ENCODE measurements at places on chromosomes 5 and 9.

DNA sequence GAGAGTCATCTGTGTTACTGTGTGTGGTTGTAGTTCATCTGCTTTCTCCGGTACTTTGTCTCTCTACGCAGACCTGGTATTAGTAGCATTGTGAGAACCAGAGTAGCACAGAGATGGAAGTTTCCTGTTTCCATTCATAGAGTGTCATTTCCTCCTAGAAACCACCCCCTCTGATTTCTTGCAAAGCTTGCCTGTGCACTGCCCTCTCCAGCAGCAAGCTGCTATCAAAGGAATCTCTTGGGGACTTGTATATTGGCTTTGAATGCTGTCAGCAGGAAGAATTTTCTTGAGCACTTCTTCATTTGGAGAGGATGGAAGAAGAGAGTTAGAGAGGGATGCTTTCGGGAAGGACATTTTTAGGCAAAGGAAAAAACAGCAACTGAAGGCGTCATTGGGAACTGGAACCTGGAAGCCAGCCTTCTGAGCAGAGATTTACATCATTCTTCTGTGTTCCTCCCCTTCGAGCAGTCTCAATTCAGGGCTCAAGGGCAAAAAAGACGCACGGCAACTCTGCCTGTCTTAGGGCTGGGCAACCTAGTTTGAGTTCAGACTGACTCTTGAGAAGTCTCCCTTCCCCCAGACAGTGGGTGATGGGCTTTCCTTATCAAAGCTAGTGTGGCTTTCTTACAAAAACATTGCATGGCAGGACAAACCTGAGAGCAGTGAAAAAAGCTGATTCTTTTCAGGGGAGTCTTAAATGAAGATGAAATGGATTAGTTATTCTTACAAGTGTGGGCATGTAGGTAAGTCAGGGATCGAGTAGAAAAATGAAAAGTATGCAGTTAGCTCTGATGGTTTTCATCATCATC is 226.3 kb downstream of the AOPEP start:
- no peak for DNase-seq

DNA sequence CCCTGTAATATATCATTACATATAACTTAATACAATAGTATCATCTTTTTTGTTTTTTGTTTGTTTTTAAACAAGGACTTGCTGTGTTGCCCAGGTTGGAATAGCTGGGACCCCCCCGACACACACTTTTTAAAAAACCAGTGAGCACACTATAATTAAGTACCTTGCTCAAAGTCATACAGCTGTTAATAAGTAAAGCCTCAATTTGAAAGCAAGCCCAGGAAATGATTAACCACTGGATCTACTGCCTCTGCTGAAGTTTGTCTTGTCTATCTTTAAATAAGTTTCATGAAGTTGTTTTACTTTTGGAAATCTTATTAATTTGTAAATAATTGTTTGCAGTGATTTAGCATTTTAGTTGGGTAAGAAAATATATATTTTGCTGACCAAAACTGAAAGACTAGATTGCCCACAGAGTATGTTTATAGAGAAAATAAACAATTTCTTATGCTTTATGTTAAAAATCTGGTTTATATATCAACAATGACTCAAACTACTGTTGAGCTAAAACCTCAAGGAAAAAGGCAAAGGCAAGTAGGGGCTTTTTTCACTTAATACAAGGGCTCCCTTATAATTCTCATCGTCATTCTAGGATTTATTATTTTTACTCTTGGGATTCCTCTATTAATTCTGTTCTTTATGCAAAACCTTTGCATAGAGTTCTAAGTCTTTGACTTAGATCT is 5.8 kb upstream of the CARNMT1 start:
- no peak for DNase-seq

DNA sequence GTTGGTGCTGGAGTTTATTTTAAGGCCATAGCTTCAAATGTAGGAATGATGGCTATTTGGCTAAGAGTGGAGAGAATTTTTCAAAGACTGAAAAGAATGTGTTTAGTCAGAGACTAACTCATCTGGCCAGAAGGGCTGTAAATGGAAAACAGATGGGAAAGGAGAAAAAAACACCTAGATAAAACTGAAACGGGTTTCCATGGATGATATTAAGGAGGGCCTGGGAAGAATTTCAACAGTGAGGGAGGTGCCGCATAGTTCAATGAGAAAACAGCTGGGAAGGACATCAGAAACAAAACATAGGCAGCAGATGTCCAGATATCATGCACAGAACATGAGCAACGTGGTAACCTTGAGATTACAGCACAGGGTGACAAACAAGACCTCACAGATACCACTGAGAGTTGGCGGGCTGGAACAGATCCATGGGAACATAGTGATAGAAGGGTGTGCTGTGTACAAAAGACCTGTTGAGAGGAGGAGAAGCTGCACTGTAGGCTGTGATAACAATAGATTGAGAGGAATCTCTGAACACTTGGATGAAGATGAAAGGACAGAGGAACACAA is 31.2 kb upstream of the RAD23B start:
- DNase-seq: no peak

- no peak for DNase-seq
Measured at GRCh38 chr5:147504011-147504410, 5.9 kb downstream of the DPYSL3 start.

DNA sequence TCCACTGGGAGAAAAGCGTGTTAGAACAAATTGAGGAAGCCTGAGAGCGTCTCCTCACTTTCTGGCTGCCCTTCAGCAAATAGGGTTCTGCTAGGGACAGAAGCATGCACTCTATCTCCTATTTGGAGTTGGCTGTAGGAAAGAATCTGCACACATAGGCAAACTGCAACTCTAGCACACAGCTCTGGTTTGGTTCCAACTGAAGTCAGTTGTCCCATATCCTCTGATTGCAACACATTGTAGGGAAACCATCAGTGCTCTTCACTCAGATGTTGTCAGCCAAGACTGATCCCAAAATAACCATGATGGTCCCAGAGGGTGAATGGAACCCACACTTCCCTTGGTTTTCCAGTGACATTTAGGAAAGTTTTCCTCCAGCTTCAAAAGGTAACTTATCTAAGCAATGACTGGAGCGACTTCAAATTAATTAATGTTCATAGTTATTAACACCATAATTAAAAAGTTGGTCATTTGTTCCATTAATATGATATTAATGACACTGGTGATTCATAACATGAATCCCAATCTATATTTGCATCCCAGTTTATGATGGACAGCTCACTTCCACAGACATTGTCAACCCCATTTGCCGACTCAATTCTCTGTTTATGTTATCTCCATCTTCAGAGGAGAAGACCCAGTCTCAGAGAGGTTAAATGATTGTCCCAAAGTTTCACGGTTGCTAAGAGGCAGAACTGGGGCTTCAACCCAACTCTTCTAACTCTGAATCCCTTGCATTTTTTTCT is 136.7 kb upstream of the ZNF462 start:
- no peak for DNase-seq

All from NCI-H1092 treated with DMSO at 0.1 percent for 48 hours (cell line).